ENCODE measurements at places on chromosomes 7 and 10.

GRCh38 chr7:44471436-44471835 lies 19.0 kb downstream of the NUDCD3 start:
- no peak for DNase-seq

- DNase-seq, result no peak
These were observed 38.5 kb downstream of the POR start for GRCh38 chr7:75953431-75953830.

GRCh38 chr10:11515596-11516430 lies 95.6 kb downstream of the USP6NL start:
- DNase-seq, result peak; percentile 41

- no peak for DNase-seq
These were observed 2.6 kb downstream of the PHYHIPL start for GRCh38 chr10:59179068-59179467.

- no peak for DNase-seq
These were observed 185.6 kb downstream of the PAXIP1 start for GRCh38 chr7:154817224-154817896.

- DNase-seq, result no peak
These were observed 767.0 kb downstream of the GRM8 start for GRCh38 chr7:126485791-126486190.

DNA sequence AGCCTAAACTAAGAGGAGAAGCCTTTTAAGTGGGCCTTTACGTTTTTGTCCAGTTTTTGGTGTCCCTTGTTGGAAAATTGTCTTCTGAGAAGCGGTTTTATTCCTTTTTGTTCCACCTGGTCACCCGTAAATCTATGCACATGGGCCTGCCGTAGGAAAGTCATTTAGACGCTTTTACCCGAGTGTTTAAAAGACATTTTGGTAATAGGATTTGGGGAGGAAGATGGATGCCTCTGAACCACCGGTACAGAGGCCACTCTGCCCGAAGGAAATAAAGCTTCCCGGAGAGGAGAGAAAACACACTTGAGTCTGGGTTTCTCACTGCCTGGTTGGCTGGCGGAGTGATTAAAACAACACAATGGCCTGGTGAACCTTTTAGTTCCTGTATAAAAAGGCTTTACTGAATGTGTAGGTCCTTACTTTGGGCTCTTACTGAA lies 760 bp downstream of the THNSL1 start:
- DNase-seq, result no peak

- no peak for DNase-seq
These were observed 131.5 kb upstream of the LYZL1 start for GRCh38 chr10:29157321-29157720.

DNA sequence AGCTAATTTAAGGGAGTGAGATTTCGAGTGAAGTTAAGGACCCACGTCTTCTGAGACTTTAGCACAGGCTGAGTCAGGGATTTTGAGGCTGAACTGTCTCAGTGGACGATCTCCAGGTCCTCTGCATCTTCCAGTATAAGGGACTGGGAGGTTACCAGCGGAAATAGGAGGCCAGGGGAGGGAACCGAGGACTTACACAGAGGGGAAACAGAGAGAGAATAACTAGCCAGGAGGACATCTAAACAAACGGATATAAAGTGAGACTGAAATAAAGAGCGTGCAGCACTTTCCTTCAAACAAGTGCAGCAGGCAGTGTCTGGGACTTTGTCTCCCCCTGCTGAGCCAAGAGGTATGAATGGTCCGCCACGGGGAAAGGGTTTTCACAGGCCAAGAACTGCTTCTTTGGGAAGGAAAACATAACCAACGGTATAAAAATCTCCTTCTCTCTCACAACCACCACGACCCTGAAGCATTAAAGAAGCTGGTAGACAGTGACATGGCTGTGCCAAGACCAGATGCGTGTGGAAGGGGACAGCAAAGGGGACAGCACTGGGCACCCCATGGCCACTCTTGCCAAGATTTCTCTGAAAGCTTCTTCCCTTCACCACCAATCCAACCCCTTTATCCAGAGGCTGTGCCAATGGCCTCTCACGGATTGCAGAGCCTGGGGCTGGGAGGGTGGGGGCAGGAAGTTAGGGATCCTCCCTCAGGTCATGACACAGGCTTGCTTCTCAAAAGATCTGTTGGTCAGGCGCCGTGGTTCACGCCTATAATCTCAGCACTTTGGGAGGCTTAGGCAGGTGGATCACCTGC lies 72.0 kb downstream of the SLC37A3 start:
- DNase-seq, result peak; percentile 42

DNA sequence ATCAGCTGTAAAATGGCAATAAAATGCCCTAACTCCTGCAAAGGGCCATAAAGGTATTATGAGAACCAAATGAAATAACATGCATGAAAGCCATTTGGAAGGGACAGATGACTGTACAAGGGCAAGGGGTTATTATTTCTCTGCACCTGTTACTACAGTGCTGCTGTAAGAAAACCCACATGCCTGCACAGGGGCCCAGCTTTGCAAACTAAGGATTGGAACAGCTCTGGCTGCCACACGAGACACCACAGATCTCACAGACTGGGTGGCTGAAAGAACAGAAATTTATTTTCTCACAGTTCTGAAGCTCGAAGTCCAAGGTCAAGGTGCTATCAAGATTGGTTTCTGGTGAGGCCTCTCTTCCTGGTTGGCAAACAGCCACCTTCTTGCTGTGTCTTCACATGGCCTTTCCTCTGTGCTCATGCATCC lies 409.0 kb upstream of the NRP1 start:
- no peak for DNase-seq

DNA sequence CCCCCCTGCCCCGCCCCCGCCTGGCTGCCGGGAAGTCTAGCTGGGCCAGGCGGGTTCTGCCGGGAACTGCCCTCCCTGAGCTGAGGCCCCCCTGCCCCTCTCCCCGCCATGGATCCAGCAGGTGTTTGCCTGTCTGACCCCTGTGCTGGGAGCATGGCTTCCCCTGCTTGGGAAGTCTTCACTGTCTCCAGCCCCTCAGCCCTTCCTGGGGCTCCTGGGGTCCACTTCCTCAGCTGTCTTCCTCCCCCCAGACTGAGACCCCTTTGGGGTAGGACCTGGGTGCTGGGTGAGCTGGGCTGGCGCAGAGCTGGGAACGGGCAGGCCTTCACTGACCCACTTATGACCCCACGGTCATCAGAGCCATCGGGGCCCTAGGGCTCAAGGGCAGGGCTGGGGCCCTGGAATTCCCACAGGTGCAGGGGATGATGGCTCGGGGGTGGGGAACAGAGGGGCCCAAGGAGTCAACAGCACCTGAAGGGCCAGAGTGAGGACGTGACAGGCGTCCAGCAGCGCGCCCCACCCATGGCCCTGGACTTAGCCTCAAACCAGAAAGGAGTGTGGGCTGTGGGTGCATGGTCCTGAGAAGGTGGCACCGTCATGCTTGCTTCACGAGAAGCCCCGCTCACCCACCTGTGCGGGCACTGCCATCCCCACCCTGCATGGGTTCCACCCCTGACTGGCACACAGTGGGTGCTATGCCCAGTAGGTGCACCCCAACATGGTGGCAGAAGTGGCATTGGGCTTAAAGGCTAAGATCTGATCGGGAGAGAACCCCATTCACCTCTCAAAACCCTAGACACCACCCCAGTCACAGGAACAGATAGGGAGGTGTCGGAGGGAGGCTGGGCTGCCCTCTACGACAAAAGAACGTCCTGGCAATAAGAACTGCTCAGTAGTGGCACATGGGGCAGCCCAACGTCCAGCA lies 16.2 kb upstream of the TNRC18 start:
- no peak for DNase-seq

- DNase-seq, result no peak
These were observed 194.1 kb downstream of the EMX2 start for GRCh38 chr10:117736655-117737054.

DNA sequence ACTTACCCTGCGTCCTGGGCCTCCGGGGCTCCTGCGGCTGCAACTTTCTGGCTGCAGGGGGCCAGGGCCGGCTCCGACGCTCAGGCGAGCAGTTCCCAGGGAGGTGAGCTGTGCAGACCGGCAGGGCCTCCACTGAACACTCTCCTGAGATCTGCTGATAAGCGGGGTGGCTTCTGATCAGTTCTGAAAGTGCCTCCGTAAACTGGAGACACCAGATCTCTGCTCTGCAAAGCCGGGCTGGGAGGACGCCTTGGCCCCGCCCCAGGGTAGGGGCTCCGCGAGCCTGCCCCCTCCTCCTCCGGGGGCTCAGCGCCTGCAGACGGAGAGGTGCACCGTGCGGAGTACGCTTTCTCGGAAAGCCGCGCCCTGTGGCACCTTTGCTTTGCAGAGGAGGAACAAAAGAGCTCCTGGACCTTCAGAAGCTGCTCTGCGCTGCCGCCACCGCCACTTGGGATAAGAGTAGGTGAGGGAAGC lies 141.3 kb upstream of the VKORC1L1 start:
- no peak for DNase-seq

DNA sequence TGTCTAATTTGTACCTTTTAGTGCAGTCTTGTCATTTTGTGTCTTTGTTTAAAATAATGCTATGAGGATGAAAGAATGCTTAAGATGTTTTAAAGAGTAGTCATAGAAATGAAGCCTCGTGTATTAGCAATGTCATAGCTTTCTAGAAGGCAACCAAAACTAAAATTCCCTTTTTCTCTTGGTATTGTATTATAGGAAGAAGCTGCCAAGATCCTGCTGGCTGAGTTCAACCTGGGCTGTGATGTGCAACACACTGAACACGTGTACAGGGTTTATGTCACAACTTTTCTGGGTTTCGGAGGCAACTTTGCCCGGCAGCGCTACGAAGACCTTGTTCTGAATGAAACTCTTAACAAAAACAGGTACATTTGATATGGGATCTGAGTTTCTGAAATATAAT lies 36.2 kb downstream of the COX15 start:
- no peak for DNase-seq

DNA sequence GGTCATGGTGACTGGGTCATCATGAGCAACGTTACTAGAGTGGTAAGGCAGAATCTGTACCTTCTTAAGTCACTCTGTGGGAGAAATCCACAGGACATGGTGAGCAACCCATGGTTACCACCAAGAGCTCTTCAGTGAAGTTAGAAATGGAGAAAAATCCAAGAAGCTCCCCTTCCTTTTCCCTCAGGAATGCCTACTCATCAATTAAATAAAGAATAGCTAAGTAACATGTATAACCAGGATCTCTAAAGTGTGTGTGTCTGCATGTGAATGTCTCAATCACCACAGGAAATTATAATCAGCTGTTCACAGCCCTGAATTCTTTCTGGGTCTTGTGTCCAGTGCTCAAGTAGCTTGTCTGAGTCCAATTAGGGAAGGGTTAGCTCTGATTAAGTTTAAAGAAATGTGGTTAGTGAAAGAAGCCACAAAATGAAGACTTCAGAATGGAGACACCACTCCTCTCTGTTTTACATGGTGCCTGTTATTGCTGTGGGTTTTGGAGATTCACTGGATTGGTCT lies 73.2 kb downstream of the SEM1 start:
- DNase-seq, result no peak

- no peak for DNase-seq
These were observed 40.2 kb upstream of the GPAM start for GRCh38 chr10:112223725-112224124.

- DNase-seq, result no peak
These were observed 701.2 kb upstream of the SORCS1 start for GRCh38 chr10:107865691-107866090.

- no peak for DNase-seq
These were observed 359.2 kb upstream of the AOAH start for GRCh38 chr7:37083311-37084096.

DNA sequence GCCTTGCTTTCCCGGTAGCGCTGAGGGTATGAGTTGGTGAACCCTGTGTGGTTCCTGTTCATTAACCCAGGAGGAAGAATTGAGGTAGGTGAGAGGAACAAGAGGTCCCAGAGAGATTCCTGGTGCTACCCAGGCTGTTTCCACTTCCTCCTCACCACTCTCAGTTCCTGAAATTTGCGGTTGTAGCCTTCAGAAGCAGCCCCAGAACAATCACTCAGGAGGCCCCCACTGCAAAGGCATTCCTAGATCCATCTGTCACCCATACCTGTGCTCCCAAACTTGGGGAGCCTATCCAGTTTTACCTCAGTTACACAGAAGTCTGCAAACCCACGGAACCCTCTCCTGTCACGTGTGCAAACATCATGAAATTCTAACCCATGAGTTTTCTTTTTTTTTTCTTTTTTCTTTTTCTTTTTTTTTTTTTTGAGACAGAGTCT lies 9.0 kb upstream of the PIP4K2A start:
- DNase-seq, result no peak

- DNase-seq, result no peak
These were observed 122.2 kb downstream of the PDE1C start for GRCh38 chr7:31948029-31948428.

GRCh38 chr7:17732083-17732482 lies 208.2 kb downstream of the SNX13 start:
- no peak for DNase-seq

DNA sequence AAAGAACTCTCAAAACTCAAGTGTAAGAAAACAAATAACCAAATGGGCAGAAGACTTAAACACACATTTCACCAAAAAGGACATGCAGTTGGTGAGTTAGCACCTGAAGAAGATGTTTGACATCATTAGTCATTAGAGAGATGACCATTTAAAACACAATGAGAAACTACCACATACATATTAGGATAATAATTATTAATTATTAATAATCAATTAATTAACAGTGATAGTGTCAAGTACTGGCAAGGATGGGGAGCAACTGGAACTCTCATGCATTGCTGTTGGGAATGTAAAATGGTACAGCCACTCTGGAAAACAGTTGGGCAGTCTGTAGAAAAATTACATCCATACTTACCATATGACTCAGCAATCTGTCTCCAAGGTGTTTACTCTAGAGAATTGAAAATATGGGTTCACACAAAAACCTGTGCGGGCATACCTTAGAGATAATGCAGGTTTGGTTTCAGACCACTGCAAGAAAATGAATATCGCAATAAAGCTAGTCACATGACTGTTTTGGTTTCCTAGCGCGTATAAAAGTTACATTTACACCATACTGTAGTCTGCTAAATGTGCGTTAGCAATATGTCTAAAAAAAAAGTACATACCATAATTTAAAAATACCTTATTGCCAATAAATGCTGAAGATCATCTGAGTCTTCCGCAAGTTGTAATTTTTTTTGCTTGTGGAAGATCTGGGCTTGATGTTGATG lies 30.3 kb downstream of the ARID5B start:
- DNase-seq, result no peak

GRCh38 chr10:50452603-50453002 lies 171.2 kb downstream of the SGMS1 start:
- DNase-seq, result no peak

DNA sequence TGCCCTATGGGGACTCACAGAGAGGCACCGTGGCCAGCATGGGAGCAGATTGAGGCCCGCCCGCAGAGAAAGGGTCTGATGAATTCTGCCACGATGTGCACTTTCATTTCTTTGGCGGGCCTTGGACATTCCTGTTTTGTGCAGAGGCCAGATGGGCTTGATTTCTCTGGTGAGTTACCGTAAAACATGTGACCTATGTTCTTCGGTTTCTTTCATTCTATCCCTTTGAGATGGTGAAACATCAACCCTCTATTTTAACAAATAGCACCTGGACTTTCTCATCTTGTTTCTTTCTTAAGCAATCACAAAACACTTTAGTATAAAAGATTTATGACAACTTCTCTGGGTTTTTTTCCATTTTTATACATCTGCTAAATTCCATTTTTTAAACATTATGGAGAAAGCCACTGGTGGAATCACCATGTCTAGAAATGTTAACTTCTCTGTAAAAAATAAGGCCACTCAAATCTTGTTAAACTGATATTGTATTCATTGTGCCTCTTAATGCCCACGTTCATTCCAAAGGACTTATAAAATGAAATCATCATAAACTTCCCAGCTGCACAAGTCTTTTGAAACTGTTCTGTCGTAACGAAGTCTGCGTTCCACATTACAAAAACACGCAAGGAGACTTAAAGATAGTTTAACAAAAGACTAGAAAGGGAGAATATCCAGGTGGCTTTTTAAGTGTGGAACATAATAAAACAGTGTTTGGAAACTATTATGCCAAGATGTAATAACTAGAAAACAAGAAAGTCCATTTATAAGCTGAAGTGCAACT lies 21.4 kb upstream of the ODAD2 start:
- DNase-seq, result no peak
